ENCODE measurements at places on chromosomes 6 and 20.

DNA sequence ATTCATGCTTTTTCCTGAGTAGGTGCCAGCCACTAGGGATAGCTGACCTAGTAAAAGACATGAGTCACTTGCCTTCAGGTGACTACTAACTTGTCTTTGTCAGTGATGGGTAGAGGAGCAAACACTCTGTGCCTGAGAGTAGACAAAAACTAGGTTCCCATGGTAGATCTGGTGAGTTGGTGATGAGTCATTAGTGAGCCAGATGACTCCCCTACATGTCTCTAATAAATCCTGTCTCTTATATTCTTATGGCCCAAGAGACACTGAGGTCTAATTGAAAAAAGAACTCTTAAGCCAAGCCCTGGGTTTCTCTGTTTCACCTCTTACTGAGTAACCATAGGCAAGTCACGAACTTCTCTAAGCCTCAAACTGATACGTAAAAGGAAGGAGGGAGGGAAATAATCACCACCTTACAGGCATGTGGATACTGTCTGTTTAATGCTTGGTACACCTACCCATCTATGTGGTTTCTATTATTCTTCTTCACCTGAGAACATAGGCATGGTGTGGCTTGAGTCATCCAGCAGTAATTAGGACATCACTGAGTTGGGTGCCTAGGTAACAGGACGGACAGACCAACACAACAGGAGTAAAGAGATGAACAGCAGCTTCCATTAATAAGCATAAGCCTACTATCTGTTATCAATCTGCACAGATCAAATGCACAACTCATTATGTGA, 20.3 kb downstream of the TTPAL start:
- no peak for DNase-seq

GRCh38 chr6:106546261-106546690, 83.0 kb downstream of the RTN4IP1 start:
- no peak for DNase-seq

GRCh38 chr6:166330612-166331011, 11.7 kb downstream of the SFT2D1 start:
- no peak for DNase-seq

DNA sequence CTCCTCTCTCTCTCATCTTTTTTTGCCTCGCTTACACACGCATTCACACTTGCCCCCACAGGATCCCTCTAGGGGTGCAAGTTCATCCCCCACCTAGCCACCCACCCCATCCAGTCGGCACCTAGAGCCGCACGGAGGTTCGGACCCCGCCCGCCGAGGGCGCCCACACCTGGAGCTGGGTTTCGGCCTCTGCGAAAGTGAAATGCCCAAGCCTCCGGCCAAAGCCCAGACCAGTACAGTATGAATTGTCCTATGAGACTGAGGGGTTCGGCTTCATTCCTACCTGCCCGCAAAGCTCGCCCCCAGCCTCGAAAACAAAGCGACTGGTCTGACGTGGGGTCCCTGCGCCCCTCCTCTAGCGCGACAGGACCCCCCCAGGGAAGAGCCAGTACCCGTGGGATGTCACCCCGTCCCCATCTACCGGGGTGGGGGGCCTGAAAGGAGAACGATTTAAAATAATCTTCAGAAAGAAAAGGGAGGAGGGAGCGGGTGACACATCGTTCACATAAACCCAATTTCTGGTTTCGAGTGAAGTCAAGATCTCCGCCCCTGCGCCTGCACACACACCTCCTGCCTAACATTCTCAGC, 1.5 kb downstream of the TFAP2A start:
- no peak for DNase-seq

DNA sequence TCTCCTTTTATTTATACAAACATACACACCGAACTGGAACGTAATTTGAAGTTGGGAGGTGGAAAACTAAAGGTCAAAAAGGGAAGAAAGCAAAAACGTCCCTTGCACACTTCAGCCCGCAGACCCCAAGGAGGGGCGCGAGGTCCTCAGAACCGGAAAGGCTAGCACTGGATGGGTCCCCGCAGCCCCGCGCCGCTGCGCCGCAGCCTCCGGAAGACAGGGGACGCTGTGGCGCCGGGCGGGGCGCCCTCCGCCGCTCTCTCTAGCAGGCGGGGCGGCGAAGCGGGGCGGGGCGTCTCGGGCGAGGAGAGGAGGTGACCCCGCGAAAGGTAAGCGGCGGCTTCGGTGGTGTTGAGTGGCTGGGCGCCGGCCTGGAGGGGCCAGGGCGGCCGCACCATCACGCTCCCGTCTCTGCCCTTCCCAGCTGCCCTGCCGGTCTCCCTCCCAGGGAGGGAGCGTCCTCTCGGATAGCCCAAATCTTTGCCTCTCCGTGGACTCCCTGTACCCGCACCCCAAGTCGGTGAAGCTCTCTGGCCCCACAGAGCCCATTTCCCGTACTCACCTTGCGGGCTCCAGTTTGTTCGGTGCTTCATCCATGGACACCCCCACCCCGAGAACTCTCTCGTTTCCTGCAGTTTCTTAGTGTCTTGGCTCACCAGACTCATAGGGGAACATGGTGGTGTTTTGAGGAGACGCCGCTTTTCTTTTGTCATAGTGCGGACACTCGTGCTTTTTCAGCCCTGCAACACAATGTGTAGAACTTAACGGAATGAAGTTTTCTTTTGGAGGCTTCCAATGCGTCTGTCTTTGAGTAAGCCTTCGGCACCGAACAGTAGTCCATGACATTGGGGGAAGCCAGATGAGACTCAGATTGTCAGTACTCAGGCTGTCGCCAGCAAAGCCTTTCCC, at the start of gene SMIM8:
TSS of gene SMIM8 (plus strand) at position 285 of the 909 bp plus-strand sequence. CDS start 14,444 bp downstream, outside the sequence.
- DNase-seq: peak; percentile 88
